Retina (tissue), 1 donor: ENCODE measurements at places on chromosomes 11 and 22.
A peak's percentile ranks its signal among the peaks of the same experiment; 100 is the strongest.

DNA sequence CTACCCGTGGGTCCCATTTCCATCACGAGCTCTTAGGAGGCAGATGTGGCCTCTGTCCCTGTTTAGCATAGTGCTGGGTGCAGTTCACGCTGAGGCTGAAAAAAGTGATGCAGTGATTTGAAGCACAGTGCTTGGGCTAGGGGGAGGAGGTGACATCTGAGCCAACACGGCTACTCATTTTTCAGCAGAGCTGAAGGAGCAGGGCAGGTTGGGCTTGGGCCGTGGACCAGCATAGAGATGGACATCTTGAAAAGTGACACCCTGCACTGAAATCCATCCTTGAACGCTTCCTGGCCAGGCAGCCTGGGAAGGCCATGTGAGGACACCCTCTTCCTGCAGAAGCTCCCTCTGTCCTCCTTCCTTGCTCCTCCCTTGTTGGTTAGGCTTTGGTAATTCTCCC, 66.4 kb downstream of the ADAMTS15 start:
- no peak for DNase-seq

DNA sequence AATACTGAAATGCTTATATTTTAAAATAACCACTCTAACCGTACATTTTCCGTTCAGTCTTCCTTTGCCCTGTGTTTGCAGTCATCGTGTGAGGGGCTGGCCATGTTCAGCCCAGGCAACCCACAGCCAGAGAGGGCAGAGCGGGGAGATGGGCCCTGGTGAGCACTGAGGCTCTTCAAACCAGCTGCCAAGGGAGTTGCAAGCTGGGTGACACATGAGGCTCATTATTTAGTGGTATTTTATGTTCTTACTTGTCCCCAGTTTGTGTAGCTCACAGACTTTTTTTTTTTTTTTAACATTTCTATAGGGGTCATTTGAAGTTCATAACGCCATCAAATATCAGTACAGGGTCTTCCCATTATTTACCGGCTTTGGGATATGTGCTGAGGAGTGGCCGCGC, 18.0 kb upstream of the DGCR6 start:
- DNase-seq, result no peak

DNA sequence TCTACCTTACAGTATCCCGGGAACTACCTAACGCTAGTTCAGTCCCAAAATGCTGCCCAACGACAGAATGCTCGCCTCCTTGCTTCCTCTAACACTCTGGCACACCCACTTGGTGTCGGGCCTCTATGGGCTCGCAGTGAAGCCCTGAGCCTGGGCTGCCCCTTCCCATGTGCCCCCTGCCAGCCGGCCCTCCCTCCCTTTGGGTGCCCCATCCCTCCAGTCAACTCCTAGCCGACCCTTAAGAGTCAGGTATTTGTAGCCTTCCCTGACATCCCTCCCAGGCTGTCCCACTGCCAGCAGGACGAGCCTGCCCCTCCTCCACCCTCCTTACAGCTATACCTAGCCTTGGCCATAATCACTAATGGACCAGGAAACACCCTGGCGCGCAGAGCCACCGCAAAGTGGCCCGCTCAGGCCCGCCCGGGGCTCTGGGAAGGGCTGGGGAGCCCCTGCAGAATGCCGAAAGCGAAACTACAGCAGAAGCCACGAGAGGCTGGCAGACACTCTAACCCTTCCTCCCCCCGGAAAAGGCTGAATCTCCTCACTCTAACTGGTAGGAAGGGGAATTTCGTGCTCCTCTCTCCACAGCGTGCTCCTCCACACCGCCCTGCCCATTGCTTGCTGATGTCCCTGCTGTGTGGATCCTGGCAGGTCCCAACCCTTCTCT, 8.2 kb downstream of the CBX7 start:
- DNase-seq, result no peak

DNA sequence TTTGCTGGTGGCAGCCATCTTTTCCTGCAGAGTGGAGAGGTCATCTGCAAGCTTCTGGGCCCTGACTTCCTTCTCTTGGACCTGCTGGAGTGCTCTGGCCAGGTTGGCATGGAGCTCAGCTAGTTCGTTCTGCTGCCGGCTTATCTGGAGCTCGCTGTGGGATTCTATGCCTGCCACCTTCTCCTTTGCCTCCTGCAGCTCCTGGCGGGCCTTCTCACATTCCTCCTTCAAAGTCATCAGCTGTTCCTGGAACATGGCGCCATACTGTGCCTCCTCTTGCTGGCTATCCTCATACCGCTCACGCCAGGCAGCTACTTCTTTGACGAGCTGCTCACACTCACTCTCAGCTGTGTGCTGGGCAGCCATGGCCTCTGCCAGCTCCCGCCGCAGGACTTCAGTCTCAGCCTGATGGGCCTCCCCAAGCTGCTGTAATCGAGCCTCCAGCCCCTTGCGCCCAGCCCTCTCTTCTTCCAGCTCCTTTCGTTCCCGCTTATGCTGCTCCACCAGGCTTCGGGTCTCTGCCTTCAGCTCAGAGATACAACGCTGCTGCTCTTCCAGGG, 16.1 kb downstream of the IL18BP start:
- no peak for DNase-seq

GRCh38 chr11:119672597-119672996, 56.4 kb downstream of the NECTIN1 start:
- DNase-seq, result no peak

GRCh38 chr11:115391160-115391559, 113.1 kb downstream of the CADM1 start:
- no peak for DNase-seq

- DNase-seq, result no peak
Observed at GRCh38 chr22:45478108-45478771, 24.4 kb upstream of the FBLN1 start.

GRCh38 chr11:130672911-130673310, 224.5 kb downstream of the ADAMTS15 start:
- no peak for DNase-seq

DNA sequence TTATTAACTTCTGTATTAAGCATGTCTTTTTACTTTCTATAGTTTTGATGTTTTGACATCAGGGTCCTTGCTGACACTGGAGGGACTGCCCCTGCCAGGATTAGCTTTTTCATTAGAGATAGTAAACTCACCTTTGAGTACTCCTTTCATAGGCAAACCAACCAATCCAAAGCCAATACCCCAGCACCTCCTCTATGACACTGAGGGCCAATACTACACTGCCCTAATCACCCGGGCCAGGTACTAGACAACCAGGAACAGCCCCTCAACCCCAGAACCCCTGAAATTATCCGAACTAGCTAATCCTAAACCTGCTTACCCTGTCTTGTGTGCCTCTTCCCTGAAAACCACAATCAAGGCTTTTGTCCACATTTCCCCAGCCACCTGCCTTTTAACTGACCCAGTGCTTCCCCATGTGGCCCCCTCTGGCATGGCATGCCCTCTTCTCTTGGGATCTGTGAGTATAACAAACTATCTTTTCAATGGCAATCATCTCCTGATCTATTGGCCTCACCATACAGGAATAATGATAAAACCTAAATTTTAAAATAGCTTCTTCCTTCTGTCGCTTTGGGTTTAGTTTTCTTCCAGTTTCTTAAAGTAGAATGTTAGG, 31.2 kb downstream of the RAB6A start:
- peak; percentile 12 for DNase-seq

GRCh38 chr22:25495285-25495684, 69.2 kb upstream of the GRK3 start:
- no peak for DNase-seq

- DNase-seq, result no peak
Observed at GRCh38 chr11:41784513-41785335, 325.3 kb upstream of the LRRC4C start.

DNA sequence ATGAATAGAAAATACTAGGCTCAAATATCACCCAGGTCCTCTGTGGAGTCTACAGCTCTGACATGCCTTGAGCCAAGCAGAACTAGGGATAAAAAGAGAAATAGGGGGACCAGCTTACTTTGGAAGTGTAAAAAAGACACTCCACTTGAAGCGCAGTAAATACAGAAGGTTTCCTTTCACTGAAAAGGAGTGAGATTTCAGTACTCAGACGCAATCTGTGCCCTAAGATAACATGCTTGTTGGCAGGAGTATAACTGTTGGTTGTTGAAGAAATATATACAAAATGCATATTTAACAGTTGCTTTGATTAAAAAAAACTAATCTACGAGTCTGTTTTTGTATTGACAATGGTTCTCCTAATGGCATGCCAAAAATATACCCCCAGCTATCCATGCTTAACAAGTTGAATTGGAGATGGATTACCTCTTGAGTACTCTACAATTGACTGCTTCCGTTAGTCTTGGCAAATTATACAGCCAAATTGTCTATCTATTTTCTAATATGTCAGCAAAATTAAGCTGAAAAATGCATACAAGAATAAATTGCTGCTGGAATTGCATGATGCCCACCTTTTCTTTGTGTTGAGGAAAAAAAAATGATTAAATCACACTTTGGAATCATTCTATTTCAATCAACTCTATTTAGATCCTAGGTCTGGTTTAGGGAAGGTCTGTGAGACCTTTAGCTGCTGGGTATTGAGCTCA, 91.6 kb downstream of the FAT3 start:
- DNase-seq, result no peak
